NCI-H1417 treated with DMSO at 0.1 percent for 48 hours (cell line): ENCODE measurements at places on chromosomes 11 and 22.

DNA sequence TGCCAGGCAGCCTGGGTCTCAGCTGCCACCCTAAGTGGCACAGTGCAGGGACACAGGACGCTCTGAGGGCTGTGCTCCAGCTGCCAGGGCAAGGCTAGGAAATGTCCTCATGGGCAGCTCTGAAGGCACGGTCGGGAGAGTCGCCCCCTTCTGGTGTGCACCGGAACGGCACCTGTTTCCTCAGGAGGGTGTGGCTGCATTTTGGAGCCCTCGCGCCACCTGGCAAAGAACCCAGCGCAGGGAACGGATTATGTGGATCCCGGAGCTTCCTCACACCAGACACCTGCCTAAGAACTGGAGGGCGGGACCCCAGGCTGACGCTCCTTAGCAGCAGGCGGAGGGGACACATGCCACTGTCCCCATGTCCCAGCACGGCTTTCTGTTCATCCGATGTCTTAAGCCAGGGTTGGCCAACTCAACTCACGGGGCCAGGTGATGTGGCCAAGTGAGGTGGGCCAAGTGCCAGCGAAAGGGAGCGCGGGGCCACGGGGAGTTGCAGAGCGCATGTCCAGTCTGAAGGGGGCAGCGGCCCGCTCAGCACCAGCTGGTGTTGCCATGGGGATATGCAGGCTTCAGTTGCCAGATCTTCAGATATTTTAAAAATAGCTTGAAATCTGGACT, 5.1 kb upstream of the SLC22A8 start:
- no peak for DNase-seq

DNA sequence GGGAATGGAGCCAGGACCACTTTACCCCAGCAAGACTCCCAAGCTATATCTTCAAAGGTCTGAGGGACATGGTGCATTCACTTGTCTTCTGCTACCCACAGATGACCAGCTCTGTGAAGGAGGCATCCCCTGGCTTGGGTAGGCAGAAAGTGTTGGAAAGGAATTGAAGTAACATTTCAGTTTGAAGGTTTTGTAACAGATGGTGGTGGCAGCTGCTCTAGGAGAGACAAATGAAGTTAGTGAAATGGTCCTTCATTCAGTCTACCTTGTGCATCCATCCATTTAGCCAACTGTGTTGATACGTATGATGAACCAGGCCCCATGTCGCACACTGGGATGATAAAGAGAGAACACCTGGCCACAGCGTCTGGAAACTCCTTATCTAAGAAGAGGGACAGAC, 140.5 kb downstream of the COMMD9 start:
- DNase-seq = no peak

GRCh38 chr11:32487270-32487669, 51.9 kb upstream of the WT1 start:
- no peak for DNase-seq

DNA sequence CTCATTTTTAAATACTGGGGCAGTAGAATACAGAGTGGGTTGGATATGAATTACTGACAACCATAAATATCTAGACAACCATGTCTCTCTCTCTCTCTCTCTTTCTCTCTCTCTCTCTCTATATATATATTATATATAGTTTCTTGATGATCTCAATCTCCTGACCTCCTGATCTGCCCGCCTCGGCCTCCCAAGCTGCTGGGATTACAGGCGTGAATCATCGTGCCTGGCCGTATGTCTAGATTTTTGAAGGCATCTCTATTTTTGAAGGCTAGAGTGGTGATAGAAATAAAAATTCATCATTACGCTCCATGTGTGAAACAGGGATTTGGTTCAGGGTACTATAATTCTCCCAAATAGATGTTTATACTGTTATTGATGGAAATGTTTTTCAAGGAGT, 84.1 kb downstream of the DDX10 start:
- DNase-seq = no peak

DNA sequence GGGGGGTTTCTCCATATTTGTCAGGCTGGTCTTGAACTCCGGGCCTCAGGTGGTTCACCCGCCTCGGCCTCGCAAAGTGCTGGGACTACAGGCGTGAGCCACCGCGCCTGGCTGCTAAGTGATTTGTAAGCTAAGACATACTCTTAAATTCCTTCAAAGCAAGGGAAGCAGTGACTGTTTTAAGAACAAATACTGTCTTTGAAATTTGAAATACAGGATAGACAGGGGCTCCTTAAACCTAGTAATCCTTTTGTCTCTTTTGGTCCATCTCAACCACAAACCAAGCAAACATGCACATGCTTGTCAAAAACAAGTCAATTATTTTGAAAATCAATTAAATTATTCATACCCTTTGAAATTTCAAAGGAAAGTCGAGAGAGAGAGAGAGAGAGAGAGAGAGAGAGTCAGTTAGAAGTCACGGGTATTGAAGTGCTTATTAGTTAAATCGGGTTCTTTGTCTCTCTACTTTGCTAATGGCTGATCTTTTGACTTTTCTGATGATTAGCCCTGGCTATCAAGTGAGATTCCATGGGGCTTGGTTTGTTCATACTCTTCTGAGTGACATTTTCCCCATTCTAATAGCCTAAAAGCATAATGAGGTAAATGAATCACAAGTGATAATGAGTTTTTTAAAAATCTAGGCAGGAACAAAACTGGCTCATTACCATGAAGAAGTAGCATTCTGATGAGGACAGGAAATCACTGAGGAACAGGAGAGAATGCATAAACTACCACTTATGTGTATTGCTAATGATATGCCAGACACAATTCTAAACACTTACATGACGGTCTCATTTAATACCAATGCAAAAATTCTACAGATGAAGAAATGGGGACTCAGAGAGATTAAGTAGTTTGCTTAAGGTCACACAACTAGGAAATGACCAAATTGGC, 48.0 kb downstream of the MCHR1 start:
- DNase-seq = peak; percentile 29

- DNase-seq = no peak
Measured at GRCh38 chr22:36237462-36238372, 1.6 kb downstream of the APOL2 start.

- no peak for DNase-seq
Measured at GRCh38 chr11:101949680-101950220, 33.4 kb upstream of the ANGPTL5 start.

DNA sequence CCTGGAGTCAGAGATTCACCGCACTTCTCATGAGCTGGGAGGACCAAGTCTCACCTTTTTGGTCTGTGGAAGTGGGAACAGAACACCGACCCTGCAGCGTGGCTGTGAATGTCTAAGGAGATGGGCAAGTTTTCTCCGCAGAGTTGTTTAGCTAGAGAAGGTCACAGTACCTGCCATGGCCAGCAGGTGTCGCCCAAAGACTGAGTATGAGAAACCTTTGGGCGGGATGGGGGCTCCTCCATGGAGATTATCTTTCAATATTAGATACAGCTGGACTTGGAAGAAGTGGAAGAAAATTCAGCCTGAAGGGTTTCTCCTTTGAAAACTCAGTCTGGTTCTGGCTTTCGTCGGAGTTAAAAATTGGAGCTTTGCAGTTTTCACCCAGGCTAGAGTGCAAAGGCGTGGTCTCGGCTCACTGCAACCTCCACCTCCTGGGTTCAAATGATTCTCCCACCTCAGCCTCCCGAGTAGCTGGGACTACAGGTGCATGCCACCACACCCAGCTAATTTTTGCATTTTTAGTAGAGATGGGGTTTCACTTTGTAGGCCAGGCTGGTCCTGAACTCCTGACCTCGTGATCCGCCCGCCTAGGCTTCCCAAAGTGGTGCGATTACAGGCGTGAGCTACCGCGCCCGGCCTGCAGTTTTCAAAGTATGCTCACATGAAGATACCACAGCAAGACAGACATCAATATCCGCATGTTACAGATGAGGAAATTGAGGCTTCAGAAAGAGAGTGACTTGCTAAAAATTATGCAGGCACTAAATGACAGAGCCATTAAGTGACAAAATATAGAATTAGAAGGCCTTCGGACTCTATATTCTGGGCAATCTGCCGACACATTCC, 10.7 kb upstream of the DSCAML1 start:
- DNase-seq = peak; percentile 31

DNA sequence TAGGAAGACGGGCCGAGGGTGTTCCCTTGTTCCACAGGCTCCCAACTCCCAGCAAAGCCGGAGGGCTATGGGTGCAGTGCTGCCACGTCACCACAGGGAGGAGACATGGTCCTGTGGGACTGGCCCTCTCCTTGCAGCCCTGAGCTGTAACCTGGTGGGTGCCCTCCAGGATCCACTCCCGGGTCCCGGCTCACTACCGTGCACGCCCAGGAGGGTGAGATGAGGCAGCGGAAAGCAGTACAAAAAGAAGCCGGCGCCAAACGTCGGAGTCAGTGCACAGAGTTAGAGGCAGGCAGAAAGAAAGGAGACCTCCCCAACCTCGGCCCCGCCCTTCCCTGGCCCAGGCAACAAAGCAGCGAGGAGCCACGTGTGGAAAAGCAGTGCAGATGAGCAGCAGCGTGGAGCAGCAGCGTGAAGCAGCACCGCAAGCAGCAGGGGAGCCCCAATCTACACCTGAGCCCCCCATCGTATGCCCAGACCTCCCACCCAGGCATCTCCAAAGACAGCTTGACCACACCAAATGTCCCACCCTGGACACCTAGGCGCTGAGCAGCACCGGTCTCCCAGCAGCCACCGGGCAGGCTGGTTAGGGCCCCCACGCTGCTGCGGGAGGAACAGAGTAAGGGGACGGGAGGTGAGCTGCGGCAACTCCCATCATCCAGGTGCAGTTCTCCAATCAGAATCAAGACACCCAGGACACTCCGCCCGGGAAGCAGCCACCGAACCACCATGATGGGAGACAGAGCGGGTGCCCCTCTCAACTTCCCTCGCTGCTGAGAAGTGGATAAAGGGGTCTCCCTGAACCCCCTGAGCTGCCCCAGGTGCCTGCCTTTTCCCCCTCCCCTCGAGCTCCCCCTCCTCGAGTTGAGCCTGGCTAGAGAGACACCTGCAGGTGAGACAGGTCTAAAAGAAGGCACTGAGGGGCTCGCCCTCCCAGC, 28.8 kb downstream of the IGSF9B start:
- peak; percentile 32 for DNase-seq

GRCh38 chr11:110077831-110078325, 15.3 kb upstream of the ZC3H12C start:
- no peak for DNase-seq

DNA sequence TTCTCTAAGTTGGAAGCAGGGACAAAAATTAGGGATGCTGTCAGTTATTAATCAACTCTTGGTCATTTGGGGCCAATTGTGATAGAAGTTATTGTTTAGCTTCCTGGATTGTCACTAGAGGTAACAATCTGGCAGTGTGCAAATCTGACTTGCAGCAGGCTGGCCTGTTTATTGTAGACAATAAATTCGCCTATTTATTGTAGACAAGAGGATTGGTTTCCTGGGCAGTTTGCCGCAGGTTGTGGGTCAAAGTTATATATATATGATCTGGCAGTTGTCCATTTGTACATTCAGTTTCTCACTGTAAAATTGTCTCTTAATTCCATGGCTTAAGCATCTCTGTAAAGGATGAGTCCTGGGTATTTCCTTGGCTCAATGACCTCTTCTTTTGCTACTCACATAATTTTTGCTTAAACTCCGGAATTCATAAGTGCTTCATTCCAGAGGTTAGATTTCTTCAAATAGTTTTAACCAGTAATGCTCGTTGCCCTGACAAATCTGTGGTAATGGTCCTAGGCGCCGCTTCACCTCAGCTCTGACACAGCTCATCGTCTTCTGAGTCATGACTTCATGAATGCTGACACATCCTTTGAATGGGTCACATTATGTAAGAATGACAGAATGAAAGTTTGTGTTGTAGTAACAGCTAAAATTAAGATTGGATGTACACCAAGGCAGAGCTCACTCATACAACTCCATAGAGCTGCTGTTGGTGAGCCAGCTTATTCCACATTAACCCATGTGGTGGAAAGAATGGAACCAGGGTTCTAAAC, 7.8 kb upstream of the MMP3 start:
- no peak for DNase-seq

DNA sequence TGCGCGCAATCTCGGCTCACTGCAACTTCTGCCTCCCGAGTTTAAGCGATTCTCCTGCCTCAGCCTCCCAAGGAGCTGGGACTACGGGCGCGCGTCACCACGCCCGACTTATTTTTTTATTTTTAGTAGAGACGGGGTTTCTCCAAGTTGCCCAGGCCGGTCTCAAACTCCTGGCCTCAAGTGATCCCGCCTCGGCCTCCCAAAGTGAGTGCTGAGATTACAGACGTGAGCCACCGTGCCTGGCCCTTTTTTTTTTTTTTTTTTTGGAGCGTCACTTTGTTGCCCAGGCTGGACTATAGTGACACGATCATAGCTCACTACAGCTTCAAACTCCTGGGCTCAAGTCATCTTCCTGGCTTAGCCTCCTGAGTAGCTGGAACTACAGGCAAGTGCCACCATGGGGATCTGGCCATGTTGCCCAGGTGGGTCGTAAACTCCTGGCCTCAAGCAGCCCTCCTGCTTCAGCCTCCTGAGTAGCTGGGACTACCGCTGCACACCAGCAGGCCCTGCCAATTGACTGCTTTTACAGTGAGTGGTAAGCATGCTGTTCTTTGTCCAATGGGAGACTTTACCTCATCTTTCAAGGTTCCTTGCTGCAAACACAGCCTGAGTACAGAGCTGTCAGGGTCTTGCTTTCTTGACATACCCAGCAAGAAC, 600 bp upstream of the CENPM start:
- no peak for DNase-seq

DNA sequence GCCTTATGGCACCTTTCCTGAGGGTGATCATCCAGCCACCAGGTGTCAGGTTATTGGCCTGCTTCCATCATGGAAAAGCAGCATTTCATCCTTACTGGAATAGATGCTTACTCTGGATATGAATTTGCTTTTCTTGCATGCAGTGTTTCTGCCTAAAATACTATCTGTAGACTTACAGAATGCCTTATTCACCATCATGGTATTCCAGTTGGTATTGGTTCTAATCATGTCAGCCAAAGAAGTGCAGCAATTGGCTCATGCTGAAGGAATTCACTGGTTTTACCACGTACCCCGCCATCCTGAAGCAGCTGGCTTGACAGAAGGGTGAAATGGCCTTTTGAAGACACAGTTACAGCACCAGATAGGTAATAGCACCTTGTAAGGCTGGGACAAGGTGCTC, 194.2 kb downstream of the AASDHPPT start:
- no peak for DNase-seq

DNA sequence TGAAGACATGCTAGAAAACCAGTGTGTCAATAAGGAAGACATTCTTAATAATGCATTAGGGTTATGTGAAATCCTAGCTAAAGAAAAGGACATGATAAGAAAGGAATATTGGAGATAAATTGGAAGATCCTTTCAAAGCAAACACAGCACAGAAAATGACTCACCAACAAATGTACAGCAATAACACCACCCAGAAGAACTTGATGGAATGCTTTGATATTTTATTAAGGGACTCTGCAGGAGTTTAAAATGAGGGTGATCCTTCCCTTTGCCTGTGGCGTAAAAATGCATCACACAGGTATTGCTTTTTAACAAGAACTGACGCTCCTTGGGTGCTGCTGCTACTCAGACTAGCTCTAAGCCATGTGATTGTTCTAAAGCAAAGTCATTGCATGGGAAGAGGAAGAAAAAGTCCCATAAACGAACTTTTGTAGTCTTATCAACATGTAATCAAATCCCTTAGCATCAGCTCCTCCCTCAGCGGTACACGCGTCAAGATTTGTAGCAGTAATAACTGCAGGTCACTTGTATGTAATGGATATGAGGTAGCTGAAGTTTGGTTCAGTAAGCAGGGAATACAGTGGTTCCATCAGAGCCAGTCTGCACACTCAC, 48.4 kb upstream of the EED start:
- DNase-seq = no peak

GRCh38 chr11:104881117-104881794, 17.0 kb downstream of the CASP12 start:
- no peak for DNase-seq
